ENCODE measurements at places on chromosomes 4 and X.

GRCh38 chr4:646460-646859 lies 21.1 kb downstream of the PDE6B start:
- no peak for DNase-seq

DNA sequence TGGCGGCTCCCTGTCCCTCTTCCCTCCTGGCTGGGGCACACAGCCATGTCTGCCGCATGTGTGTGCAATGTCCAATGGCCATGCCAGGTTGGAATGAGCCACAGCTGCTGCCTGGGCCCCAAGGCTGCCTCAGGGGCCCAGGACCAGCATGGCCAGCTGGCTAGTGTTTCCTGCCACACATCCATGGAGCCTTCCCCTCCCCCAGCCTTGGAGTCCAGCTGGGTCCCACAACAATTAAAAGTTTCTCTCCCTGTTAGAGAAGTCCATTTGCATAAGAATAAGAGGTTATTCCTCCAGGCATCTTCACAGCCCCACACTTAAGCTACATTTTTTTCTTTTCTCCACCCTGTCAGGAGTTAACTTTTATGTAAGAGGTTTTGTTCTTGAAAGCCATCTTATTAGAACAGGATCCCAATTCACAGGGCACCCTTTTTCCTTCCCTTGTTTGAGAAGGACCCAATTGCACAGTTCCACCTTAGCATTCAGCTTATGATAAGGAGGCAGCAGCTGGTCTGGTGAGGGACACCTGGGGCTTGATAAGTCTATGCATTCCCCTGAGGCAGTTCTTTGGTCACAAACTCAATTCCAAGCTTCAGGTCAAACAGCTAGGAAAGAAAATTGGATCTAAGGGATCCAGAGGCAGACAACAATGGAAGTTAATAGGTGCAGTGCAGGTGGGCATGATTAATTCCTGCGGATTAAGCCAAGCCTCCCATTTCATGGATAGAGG lies 963.3 kb upstream of the GRIA3 start:
- DNase-seq = no peak

DNA sequence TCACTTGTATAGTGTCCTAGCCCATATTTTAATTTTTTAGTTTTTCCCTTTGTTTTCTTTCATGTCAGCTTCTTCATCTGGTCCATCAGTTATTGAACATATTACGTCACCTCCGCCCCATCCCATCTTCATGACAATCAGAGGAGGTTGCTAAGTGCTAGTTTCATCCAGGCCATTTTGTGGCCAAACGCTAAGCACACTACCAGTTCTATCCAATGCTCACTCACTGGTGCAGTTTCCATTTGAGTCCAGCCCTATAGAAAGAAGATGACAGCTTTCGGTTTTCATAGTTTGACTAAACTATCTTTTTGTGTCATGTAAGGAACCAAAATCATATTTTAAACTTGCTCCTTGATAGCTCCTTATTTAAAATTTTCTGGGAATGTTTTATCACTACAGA lies 304.2 kb downstream of the TENM3 start:
- peak; percentile 42 for DNase-seq

DNA sequence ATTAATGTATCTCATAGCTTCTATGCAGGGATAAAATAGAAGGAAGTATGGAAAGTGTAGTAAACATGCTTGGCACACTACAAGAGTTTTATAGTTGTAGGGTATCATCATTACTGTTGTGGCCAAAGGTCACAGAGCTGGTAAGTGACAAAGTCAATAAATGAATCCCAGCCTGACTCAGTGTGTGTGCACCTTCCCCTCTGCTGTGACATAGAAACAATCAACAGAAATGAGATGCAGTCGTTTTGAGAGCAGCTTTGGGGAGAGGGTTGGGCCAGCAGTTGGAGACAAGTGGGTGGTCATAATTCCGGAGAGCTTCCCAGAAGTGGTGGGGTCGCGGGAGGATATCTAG lies 82.4 kb upstream of the RBPJ start:
- no peak for DNase-seq

DNA sequence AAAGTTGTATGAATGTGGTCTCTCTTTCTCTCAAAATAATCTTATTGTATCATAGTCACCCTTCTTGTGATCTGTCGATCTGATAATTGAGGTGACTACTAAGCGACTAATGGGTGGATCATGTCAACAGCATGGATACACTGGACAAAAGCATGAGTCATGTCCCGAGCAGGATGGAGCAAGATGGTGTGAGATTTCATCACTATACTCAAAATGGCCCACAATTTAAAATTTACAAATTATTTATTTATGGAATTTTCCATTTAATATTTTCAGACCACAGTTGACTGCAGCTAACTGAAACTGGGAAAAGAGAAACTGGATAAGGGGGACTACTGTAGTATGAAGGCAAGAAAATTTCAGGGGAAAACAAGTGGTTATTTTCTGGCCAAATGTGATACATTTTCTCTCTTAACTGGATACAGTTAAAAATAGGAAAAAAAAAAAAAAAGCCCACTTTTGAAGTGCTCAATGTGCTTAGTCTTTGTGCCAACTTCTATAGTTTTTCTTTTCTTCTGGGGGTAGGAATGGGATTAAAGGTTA lies 25.3 kb downstream of the FAM241A start:
- DNase-seq = no peak

GRCh38 chr4:180528003-180528402 lies 1715.2 kb upstream of the TENM3 start:
- no peak for DNase-seq

DNA sequence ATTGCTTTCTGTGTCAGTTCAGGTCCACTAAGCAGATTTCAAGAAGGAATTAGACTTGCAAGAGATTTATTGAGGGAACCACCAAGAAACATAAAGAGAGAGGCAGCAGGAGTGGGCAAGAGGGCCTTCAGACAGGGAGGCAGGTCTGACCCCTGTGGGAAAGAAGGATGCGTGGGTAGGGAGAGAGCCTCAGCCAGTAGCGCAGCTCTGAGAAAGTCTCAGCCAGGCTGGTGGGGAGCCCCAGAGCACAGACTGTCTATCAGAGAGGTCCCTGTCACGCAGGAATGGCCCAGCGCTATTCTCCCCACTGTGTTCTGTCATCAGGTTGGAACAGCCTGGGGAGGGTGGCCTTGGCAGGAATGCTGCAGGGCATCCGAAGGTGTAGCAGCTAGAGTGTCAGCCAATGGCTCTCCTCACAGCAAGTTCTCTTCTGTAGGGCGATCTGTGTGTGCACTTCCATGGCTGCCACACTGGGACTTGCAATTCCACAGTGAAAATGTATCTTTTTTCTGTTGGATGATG lies 48.0 kb downstream of the OTC start:
- DNase-seq = no peak

- no peak for DNase-seq
Observed at GRCh38 chr4:39855909-39856512, 121.7 kb downstream of the PDS5A start.

DNA sequence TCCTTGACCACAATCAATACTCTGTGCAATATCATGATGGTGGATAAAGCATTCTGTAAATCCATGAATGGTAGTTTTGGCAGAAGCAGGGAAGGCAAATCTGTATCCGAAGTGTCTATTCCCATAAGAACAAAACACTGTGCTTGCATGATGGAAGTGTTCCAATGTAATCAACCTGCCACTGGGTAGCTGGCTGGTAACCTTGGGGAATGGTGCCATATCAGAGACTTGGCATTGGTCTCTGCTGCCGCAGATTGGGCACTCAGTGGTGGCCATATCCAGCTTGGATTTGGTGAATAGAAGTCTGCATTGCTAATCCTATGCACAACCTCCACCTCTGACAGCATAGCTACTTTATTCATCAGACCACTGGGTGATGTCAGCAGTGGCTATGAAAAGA lies 114.3 kb upstream of the EMCN start:
- DNase-seq = no peak

- DNase-seq = no peak
Observed at GRCh38 chr4:54574500-54574899, 83.3 kb upstream of the KIT start.

DNA sequence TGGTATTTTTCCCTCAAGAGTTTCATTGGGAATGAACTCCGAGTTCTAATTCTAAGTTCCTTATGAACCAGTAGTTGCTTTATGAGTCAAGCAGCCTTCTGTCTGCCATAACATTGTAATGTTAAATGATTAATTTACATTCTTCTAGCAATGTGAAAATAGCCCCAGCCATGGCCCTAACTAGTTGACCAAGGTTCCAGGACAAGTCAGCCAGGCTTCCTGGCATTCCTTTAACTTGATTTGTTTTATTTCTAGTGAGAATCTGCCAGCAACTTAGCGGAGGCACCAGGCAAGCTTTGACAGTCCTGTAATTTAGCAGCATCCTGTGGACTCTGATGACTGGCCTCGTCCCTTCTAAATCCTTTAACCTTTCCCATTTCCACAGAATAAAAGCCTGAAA lies 69.0 kb downstream of the GLRA2 start:
- DNase-seq = no peak

GRCh38 chrX:45735571-45735970 lies 534.9 kb upstream of the DIPK2B start:
- DNase-seq = no peak

DNA sequence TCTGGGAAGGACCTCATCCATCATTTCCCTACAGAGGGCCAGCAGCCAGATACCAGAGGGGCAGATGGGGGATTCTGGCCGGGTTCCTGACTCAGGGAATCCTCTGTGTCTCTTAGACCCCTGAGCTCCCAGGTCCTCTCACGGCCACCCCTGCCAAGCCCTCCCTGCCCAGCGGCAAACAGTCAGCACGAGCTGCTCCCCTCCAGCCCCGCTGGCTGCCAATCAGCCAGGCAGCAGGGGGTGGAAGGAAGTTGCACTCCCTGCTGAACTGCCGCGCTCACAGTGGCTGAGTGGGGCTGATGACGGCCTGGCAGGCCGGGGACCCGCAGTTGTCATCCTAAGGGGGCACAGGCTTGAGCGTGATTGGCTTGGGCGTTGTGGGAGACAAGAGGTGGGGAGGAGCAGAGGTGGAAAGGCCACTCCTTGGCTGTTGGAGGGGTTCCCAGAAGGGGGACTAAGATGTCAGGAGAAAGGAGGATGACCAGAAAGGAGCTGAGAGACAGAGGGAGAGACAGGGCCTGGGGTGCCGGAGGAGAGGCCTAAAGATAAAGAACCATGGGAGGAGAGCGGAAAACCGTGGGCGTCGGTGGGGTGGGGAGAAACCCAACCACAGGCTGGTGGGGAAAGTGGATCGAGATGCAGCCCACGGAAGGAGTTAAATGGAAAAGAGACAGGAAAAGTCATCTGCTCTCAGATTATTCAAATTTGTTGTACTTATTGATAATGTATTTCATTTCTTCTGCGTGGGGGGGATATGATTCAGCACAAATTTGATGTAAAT lies 4.4 kb upstream of the CCDC149 start:
- no peak for DNase-seq

DNA sequence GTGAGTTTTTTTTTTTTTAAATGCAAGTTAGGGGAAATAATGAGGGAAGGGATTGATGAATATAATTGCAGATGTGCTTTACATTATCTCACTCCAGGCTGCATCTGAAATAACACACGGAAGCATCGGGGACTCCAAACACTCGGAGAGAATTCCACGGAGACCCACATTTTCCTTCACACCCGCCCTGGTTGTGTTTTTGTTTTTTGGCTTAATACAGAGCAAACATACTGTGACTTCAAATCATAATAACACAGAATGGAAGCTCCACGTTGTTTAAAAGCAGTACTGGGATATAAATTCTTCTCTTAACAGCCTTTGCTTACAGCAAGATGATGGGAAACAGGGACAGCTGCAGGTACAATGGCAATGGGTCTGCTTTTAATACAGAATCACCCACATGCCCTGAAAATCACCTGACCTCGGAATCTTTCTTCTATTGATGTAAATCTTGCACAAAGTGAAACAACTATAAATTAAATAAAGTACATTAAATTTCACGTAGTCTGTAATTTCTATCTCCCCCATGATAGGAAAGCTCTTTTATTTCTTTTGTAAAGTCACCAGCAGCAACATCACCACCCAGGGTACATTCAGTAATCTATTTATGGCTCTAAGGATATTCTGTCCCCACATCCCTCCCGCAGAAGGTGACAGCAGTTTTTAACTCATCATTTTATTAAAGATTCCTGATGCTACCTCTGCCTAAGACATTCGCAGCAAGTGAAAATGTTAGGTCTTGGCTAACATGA lies 119.3 kb downstream of the ZNF827 start:
- no peak for DNase-seq

DNA sequence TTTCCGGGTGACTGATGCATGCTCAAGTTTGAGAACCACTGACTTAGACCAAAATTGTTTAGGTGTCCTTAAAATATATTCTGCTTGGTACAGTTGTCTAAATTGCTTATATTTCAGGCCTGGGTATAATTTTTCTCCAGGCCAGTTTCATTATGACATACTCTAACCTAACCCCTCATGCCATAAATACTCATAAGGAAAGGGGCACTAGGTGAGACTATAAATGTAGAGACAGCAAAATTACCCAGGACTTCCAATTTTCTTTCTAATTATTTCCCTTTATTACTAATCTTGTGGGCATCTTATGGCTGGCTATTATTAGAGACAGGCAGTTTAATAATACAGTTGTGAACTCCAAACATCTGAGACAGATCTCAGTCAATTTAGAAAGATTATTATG lies 150.2 kb downstream of the RRAGB start:
- DNase-seq = no peak

DNA sequence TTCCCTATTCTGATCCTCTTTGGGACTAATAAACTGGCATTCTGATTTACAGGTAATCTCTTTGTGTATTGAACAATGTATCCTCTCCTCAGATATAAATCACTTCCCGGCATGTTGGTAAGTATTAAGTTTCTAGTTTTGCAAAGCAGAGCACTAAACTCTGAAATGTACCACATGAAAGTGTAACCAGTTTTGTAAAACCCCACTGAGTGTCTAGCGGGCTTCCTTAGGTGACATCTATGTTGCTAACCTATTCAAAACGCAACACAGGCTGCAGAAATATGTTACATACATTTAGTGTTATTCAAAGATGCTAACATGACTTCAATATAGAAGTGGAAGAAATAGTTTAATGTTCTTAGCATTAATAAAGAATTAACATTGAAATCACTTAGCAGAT lies 25.2 kb downstream of the DNAJB14 start:
- DNase-seq = no peak

GRCh38 chr4:175109933-175110332 lies 191.8 kb downstream of the ADAM29 start:
- no peak for DNase-seq

- DNase-seq = no peak
Observed at GRCh38 chr4:47561331-47561730, 76.3 kb downstream of the ATP10D start.

DNA sequence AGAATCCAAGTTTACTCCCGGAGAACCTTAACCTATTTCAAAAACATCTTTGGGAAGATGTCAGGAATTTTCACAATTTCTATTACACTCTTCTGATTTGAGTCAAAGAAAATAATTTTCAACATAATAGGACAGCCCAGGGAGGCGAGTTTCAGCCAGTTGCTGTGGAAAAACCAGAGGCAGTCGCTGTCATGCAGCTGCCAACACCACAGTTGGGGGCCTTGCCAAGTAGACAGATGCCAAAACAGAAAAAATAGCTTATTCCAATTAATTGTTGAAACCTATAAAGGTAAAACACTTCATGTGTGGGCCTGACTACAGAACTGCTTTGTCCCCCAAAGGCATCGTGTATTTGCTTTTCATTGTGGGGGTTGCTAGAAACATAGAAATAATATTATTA lies 225.8 kb downstream of the DMD start:
- DNase-seq = no peak

Data from GM18507 (cell line).